Activated naive CD4-positive, alpha-beta T cell treated with anti-CD3 and anti-CD28 coated beads, Interleukin-2, amount 50 U/mL, for 72 hours (primary cell): ENCODE measurements at places on chromosomes 12 and 14.

DNA sequence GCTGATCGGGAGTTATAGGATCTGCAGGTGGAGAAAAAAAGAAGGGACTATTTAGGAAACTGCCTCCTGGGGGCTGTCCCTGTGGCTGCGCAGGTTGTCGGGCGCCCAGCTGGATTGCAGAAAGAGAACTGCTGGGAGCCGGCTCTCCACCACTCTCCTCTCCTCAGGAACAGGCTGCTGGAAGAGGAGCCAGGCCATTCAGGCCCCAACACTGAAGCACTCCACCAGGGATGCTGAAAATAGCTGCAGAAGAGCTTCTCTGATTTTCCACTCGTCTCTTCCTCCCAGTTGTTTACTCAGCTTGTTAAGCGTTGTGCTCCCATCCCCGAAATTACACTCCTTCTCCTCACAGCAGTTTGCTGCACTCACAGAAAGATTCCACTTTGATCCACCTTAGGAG lies 347.3 kb downstream of the GLT1D1 start:
- no peak for DNase-seq

DNA sequence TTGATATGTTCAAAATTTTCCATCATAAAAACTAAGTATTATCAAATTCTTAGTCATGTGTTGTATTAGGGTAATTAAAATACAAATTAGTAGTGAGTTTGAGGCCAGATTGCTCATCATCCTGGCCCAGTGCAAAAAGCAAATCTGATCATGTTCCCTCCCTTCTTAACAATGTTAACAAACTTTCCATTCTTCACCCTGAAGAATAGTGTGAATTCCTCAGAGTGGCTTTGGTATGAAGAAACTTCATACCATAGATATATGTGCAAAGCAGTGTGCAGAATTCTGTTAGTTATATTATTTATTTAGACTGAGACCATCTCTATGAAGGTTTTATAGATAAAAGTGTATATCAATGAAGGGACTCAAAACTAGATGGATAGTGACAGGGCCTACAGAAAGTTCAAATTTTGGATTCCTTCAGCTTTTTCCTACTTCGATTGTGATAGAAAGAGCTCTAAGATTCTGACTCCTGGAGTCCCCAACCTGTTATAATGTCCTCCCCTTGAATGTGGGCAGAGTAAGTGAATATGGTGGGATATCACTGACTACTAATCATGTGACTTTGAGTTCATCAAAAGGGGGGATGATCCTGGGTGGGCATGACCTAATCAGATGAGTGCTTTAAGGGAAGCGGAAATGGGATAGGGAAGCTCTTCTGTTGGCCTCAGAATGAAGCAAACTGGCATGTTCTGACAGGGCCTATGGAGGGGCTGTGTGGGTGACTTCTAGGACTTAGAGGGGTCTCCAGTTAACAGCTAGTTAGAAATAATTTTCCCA lies 271.4 kb downstream of the BTG1 start:
- DNase-seq = no peak

DNA sequence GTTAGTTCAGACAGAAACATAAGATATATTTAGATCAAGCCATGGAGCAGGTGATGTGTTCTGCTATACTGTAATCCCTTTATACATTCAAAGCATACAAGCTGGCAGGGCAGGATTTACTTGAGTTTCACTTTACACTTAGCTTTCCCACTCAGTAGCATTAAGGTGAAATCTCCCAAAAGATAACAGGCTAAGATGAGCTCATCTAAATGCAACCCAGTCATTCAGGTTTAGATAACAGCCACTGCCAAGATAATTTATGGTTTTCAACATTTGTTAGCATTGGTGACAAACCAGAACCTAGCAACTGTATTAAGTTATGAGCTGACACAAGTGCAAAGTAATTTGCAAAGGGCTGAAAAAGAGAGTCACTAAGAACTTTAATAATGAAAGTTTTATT lies 925.1 kb upstream of the ATXN7L3B start:
- no peak for DNase-seq

GRCh38 chr12:93793983-93794382 lies 116.8 kb downstream of the CRADD start:
- no peak for DNase-seq

- DNase-seq = no peak
Observed at GRCh38 chr14:85701116-85701515, 171.2 kb downstream of the FLRT2 start.

DNA sequence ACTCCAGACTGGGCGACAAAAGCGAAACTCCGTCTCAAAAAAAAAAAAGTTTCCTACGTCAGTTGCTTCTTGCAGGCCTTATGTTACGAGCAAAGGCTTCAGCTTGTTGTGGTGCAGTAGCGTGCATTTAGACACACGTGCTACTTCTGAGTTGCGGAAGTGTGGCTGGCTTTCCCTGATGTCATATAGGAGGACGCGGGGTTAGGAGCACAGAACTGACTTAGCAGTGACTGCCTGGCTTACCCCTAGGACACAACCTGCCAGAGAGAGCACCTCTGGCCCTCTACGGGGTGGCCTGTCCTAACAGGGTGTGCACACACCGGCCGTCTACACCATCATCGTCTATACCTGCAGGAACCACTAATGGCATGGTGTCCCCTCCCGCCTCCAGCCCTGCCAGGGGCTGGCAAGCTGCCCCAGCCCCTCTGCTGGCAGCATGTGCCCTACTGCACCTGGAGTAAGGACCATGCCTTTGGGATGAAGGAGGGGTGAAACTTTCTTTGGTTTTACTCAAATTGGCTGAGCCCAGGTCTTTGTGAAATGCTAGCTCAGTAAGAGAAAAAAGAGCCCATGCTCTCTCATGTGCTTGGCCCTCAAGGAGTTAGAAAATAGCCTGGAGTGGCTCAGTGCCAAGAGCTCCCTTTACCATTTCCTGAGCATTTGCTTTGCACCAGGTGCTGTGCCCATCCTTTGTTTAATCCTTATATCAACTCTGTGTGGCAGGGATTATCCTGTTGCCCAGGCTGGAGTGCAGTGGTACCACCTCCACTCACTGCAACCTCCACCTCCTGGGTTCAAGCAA lies 1.7 kb upstream of the GPR68 start:
- DNase-seq = peak; percentile 66
